ENCODE measurements at places on chromosomes 13 and 19.

GRCh38 chr13:21898945-21899344, 228.1 kb downstream of the FGF9 start:
- DNase-seq = no peak

DNA sequence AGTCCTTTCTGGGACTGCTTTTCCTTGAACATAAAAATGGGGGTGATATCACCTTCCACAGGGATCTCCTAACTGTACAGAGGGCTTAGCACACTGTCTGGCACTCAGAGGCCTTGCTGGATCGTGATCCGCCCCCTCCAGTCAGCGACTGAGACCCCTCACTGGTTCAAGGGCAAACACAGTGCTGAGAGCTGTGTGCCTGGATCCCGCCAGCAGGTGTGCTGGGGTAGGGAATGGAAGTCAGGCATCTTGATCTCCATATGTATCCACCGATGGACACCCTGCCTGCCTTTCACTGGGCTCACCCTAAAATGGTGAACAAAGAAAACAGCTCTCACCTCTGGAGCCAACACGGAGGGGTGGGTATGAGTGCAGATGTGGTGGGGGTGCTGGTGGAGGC, 64.3 kb downstream of the IRS2 start:
- no peak for DNase-seq

- DNase-seq = peak; percentile 39
These were observed 913 bp upstream of the ELAVL3 start for GRCh38 chr19:11481534-11482383.

DNA sequence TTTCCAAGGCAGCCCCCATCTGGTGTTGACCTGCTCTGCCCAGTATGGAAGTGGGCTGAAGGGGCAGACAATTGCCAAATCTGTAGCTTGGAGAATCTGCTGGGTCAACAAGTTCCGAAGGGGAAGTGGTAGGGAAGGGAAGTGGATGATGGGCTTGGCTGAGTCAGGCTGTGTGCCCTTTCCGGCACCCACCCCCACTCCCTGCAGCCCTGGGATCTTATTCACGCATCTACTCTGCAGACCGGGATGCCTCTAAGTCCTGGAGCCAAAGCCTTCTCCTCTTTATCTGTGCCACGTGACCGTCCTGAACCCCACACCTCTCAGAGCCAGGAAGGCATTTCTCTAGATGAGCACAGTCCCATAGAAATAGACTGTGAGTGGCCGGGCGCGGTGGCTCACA, 7.5 kb upstream of the C5AR2 start:
- DNase-seq = no peak

GRCh38 chr19:44819246-44819832, 10.4 kb downstream of the BCAM start:
- no peak for DNase-seq

DNA sequence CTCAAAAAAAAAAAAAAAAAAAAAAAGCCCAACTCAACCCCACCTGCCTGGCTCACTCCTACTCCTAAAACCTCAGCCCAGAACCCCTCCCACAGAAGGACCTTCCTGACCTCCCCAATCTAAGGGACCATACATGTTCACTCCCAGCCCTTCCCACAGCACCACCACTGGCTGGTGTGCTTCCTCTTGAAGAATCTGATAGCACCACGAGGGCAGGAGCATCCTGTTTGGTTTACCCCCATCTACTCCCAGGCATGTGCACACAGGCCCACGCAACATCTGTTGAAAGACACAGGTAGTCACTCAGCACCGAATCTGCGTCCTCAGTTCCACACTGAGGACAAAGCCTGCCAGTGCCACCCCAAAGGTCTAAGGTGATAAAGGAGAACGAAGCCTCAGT, 8.2 kb downstream of the LATS2 start:
- DNase-seq = no peak

DNA sequence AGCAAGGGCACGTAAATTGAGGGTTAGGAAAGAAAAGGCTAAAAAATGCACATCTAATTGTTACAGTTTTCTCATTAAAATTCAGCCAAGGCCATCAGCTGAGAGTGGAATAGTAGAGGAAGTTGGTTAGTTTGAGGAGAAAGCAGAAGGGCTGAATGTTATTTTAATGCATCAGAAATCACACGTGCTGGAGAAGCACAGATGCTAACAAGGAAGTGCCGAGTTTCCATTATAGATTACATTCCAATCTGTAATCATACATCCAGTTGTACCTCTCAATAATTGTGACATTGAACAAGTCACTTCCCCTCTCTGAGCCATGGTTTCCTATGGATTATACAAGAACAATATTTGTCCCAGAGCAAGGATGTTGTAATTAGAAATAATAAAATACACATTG, 25.1 kb downstream of the FPR3 start:
- DNase-seq = no peak
